ENCODE measurements at places on chromosomes 7 and 10.

GRCh38 chr7:127578711-127579275 lies 6.6 kb downstream of the GCC1 start:
- DNase-seq: no peak

GRCh38 chr7:134778941-134779740 lies at the start of gene CALD1:
TSS of gene CALD1 (plus strand) at chr7:134779634. CDS start at chr7:134867734, 88,100 bp downstream.
- no peak for DNase-seq

DNA sequence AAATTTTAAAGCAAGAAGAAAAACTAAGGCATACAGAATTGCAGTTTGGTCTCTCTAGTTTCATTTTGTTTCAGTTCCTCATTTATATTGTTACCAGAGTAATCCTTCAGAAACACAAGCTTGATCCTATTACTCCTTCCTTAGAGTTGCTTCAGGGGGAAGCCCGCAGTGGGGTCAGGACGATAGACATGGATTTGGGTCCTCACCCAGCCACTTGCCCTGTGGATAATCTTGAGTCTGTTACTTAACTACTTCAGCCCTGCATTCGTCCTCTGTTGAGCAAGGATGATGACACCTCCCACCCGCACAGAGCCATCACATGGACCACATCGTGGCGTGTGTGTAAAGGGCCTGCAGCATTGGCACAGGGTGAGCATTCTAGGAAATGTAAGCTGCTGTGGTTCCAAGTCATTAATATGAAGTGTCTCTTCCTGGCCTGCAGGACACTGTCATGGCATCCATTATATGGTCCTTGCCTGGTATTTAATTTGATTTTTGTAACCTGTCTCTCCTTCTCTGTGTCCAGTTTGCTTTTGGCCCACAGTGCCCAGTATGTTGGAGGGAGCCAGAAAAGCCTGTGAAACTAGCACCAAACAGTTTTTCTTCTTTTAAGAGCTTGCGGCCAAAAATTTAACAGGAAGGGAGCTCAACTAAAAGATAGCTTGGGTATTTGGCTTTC lies 111.2 kb downstream of the EEPD1 start:
- DNase-seq: no peak

DNA sequence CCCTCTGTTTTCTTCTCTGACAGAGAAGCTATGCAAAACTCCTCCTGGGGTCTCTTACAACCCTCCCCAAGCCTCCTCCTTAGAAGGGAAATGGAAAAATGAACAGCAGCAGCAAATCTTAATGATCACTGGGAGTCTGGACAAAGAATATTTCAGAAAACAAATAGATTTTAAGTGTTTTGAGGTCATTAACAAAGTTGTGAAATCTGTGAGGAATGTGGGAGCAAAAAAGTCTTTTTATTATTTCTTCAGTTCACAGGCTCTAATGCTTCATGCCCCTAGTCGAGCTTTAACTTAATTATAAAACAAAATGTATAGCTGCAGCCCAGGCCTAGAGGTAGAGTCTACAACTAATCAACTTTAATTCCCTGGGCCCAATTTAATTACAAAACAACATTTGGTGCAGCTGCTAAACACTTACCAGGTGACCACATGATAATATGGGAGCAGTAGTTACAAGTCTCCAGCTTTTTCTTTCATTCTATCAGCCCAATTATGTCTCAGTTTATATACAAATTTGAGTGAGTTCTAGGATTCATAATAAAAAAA lies 293.2 kb downstream of the THSD7A start:
- DNase-seq: no peak

- no peak for DNase-seq
Measured at GRCh38 chr7:102215256-102215655, 71.4 kb upstream of the SH2B2 start.

DNA sequence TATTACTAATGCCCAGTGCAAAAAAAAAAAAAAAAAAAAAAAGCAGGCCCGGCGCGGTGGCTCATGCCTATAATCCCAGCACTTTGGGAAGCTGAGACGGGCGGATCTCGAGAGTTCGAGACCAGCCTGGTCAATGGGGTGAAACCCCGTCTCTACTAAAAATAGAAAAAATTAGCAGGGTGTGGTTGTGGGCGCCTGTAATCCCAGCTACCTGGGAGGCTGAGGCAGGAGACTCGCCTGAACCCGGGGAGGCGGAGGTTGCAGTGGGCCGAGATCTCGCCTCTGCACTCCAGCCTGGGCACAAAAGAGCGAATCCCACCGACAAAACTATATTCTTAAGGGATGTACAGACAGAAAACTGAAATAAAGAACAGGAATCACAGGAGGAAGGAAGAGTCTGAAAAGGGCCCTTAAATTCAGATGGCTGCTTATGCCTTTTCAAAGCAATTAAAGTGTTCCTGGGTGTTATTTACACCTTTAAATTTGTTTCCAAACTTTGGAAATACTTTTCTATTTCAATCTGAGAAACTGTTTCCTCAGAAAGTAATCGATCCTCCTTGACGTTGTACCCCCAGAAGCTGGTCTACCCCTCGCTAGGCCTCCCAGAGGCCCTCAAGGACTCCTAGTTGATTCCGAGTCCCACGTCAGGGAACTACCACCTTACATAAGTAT lies 2.0 kb upstream of the KMT2E start:
- no peak for DNase-seq

DNA sequence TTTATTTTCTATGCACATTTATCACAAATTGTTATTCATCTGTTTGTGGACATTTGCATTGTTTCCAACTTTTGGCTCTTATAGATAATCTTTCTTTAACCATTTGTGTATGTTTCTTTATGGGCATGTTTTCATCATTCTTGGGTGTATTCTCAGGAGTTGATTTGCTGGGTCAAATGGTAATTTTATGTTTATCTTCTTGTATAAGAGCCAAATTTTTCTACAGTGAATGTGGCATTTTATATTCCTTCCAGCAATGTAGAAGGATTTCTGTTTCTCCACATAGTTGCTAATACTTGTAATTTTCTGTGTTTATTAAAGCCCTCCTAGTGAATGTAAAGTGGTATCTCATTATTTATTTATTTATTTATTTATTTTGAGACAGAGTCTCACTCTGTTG lies 21.8 kb downstream of the CYP2C19 start:
- DNase-seq: no peak

DNA sequence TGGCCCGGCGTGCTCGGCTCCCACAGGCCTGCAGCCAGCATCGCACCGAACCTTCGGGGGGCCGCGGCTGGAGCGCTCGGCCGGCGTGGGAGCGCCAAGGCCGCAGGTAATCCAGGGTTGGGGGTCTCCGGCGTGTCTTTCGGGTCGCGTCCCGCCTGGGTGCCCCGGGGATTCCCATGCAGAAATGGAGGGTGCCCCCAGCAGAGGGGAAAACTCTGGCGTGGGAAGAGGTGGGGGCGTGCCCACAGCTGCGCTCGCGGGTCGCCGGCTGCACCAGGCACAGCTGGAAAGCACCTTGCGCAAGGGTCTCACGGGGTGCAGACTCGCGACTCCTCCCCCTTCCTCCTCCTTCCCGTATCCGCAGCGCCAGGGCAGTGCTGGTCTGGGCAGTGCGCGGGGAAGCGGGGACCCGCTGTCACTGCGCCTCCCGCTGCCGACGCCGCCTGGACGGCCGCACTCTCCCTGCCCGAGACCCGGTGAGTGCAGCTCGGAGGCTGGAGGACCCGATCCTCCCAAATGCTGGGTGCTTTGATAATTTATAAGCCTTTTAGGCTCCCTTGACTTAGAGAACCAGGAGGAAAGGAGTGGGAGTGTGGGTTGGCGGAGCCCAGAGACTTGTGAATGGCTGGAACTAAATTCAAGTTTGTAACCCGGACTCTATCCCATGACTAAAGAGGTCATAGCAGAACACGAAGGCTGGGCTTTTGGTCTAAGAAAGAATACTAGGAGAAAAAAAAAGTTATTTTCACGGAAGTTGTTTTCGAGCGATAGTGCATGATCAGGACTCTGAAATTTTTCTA lies 489 bp downstream of the MAP3K8 start:
- DNase-seq: no peak

DNA sequence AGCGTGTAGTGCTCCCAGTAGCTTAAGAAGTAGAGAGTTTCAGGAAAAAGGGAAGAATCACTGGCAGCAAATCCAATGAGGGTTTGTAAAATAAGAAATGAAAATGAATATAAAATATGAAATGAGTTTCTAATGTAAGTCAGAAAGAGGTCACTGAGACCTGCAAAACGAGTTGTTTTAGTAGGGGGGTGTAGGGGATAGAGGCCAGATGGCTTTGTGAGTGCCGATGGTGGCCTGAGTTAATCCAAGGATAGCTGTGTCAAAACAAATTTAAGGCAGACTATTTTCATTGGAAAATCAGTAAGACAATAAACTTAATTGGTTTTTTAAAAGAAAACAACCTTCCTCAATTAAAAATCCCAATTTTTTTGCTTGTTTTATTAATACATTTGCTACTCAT lies 745 bp upstream of the ASB15 start:
- DNase-seq: no peak

DNA sequence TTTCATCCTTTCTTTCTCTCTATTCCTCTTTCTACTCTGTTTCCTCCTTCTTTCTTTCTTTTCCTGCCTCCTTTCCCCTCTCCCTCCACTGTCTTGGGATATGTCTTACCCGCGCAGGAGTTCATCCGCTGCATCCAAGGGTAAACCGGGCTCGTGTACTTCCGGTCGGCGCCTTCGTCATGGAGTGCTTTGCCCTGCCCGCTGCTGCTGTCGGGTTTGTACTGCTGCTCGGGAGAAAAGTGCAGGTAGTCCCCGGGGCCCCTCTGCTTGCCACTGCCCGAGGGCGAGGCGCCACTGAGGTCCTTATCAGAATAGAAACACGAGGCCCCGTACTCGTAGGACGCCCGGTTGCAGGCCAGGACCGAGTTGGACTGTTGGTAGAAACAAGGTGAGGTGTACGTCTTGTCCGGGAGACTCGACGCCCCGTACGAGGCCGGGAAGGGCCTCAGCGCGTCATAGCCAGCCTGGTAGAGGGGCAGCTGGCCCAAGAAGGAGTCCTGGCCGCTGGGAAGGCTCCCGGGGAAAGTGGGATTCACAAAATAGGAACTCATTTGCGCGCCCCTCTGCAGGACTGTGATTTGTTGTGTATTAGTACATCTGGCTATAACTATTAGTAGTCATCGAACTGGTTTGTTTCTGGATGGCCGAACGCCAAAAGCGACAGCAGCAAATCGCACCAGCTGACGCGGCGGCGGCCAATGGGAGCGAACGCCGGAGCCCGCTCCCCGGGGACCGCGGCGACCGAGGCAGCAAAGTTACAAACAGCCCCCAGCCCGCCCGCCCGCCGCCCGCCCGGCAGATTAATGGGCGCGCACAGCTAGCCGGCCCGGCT lies at the start of gene HOXA6:
Gene HOXA6 (minus strand): TSS at position 576 of the 832 bp plus-strand sequence. CDS start 25 bp downstream, at position 551.
- no peak for DNase-seq

- no peak for DNase-seq
Measured at GRCh38 chr7:150838965-150839650, 13.2 kb upstream of the AOC1 start.

DNA sequence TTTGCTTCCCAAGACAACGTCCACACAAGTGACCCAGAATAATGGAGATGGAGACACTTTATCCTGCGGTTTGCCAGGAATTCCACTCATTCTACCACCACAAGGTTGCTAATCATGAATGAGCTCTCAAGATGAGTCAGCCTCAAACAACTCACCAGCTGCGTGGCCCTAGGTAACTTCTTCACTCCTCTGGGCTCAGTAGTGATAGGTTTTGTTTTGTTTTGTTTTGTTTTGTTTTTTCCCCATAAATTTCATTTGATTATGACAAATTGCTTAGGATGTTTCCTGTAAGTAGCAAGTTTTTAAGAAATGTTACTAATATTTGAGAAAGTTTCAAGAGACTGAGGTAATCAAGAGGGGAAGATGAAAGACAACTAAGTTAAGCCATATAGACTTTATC lies 286.8 kb downstream of the PARD3 start:
- no peak for DNase-seq

- DNase-seq: no peak
Measured at GRCh38 chr7:101630591-101630990, 1.5 kb upstream of the MYL10 start.

DNA sequence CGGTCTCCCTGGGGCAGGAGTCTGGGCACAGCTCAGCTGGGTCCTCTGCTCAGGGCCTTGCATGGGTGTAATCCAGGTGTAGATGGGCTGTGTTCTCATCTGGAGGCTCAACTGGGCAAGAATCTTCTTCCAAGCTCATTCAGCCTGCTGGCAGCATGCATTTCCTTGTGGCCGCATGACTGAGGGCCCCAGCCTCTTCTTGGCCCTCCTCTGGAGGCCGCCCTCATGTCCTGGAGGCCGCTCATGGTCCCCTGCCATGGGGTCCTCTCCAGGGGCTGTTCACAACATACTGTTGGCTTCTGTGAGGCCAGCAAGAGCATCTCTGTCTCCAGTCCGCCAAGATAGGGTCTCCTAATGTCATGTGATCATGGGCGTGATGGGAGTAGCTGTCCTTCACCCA lies 437.5 kb upstream of the FOXK1 start:
- no peak for DNase-seq

DNA sequence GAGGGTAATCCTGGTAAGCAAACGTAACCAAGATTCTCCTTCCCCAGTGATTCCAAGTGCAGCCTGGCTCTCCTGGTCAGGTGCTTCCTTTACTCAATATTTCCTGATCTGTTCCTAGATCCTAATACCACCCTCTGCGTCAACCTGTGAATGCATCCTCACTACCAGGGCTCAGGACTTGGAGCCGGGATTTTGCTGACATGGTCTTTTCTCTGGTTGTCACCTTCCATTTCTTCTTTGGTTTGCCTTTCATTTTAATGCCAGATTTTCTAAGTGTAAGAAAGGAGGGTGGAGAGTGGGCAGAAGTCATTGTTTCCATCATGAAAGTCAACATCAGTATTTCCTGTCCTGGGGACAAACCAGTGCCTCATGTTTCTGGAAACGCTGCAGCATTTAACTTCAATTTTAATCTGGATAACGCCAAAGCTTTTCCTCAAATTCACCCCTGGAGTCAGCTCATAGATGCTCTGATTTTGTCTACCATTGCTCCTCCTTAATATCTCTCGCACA lies 210.4 kb upstream of the ZNF32 start:
- no peak for DNase-seq

GRCh38 chr7:42138691-42139090 lies 98.3 kb downstream of the GLI3 start:
- no peak for DNase-seq

GRCh38 chr7:32564542-32564941 lies 69.3 kb downstream of the AVL9 start:
- no peak for DNase-seq

DNA sequence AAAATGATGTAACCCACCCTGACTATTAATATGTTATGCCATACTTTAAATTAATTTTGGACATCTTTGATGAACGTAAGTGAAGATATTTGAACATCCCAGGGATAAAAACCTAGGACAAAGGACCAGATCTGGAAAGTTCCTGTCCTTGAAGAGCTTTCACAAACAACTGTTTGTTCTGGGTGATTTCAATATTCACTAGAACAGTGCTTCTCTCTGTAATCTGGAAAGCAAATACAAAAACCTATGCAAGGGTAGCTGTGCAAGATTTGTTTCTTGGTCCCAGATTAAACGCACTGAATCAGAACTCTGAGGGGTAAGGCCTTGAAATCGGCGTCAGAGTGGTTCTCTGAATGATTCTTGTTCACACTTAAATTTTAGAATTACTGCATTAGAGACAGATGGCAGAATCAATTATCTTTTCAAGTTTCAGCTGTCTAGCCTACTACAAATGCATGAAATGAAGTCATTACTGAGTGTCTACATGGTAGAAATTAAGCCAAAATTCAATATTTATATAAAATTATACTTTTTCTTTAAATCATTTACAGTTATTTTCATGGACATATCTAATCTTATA lies 69.6 kb upstream of the CSTF2T start:
- peak; percentile 48 for DNase-seq

Data from NCI-H524 (cell line).